ENCODE measurements at places on chromosomes 1 and 21. TPM values are rescaled to one million over a fixed set of nuclear protein-coding genes. Genes with fewer than 3 reads are reported as not detected.

RBM11 gene
- total RNA-seq = not detected

IRF6 gene
- 0.12 TPM for total RNA-seq

KCNJ9 gene
- not detected for total RNA-seq

SPOCD1 gene
- total RNA-seq = 5.3 TPM

GNG12 gene
- 66.0 TPM for total RNA-seq

VANGL2 gene
- total RNA-seq = 1.0 TPM

TDRD5 gene
- 0.06 TPM for total RNA-seq

CELA2A gene
- 0.13 TPM for total RNA-seq

DMBX1 gene
- total RNA-seq = 0.68 TPM

GBP5 gene
- total RNA-seq = 0.03 TPM

ARMH1 gene
- 0.93 TPM for total RNA-seq

HSD11B1 gene
- not detected for total RNA-seq

FCRLA gene
- total RNA-seq = not detected

C1orf116 gene
- total RNA-seq = 4.5 TPM

DIRAS3 gene
- total RNA-seq = 1.4 TPM

RORC gene
- total RNA-seq = 0.05 TPM

LINGO4 gene
- total RNA-seq = not detected

FAM177B gene
- total RNA-seq = not detected

MTARC2 gene
- total RNA-seq = 14.8 TPM

LRRC38 gene
- total RNA-seq = not detected

LAMC2 gene
- total RNA-seq = 21.5 TPM

VTCN1 gene
- total RNA-seq = not detected

CLCA4 gene
- total RNA-seq = not detected

SPATA1 gene
- total RNA-seq = 0.62 TPM

ATP8B2 gene
- total RNA-seq = 27.7 TPM

IVL gene
- 0.06 TPM for total RNA-seq

FMN2 gene
- total RNA-seq = 5.0 TPM

MFSD2A gene
- total RNA-seq = 4.3 TPM

CHIA gene
- total RNA-seq = not detected

PLA2G4A gene
- total RNA-seq = 12.0 TPM

RBP7 gene
- 5.2 TPM for total RNA-seq

TNNI3K gene
- not detected for total RNA-seq

ADAMTSL4 gene
- 5.6 TPM for total RNA-seq

MYCL gene
- 1.3 TPM for total RNA-seq

SUSD4 gene
- total RNA-seq = 0.60 TPM
